ENCODE measurements at places on chromosomes 13 and 19. TPM values are rescaled to one million over a fixed set of nuclear protein-coding genes. Genes with fewer than 3 reads are reported as not detected.

PDX1 gene
- total RNA-seq: not detected

GRCh38 chr19:3788996-3789778 is 3.0 kb upstream of the MATK start:
- H3K27me3 ChIP-seq: no peaks in the 10 kb centered on the region
- no peak overlapping the region for H3K4me3 ChIP-seq
- H3K27ac ChIP-seq: no peak overlapping the region
- peaks cover 3% of the 10 kb centered on the region for H3K36me3 ChIP-seq

GPR12 gene
- not detected for total RNA-seq

DNA sequence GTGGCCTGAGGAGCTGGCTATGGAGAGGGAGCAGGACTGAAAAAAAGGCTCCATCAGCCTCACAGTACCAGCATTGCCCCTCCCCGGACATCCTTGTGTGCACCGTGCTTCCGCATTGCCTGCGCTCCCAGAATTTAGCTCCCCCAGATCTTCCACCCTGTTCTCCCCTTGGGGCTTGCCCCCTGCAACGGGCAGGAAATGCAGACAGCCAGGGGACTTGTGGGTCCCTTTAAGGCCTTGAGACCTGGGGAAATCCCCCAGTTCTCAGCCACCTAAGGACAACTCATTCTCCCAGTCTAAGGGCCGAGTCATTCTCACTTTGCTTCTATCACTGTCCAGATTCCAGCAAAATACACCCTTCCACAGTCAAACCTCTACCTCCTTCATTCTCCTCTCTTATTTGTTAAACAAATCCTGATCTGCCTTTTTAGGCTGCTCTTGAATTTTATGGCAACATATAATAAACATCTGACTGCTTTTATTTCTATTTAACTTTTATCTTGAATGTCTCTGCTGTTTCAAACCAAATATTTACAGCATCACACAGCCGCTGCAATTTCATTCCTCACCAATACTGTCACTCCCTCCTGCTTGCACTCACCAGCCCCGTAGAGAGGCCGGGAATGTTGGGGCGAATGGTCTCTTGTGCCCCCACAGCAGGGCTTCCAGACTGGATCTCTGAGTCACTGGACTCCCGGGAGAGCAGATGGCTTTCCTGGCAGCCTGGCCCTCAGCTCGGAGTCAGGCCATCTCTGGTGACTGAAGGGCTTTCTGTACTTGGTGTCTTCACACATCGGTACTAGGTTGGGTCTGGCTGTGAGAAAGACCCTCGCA is 221.9 kb downstream of the TSHZ3 start:
- H3K4me1 ChIP-seq: peaks cover 4% of the 10 kb centered on the region
- no peaks in the 10 kb centered on the region for H3K36me3 ChIP-seq
- H3K27ac ChIP-seq: no peak overlapping the region
- no peak for DNase-seq

CAPN12 gene
- 9.0 TPM for total RNA-seq

DNA sequence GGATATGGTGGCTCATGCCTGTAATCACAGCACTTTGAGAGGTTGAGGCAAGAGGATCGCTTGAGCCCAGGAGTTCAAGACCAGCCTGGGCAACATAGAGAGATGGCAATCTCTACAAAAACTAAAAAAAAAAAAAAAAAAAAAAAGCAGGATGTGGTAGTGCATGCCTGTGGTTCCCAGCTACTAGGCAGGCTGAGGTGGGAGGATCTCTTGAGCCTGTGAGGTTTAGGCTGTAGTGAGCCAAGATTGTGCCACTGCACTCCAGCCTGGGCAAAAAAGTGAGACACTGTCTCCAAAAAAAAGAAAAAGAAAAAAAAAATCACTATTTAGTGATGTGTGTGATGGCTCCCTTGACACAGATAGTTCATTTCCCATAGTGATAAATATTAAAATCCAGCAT is 365.0 kb upstream of the NBEA start:
- H3K4me3 ChIP-seq: no peak overlapping the region
- H3K27ac ChIP-seq: no peak overlapping the region
- no peaks in the 10 kb centered on the region for H3K36me3 ChIP-seq
- no peak for DNase-seq
- H3K4me1 ChIP-seq: no peaks in the 10 kb centered on the region
- no peaks in the 10 kb centered on the region for H3K27me3 ChIP-seq

- peaks cover 29% of the 10 kb centered on the region for H3K4me1 ChIP-seq
- H3K36me3 ChIP-seq: peaks cover 2% of the 10 kb centered on the region
- peak overlapping the region; percentile 87 for H3K4me3 ChIP-seq
- peak overlapping the region; percentile 43 for H3K27ac ChIP-seq
Measured at GRCh38 chr19:3357992-3358688, 8.2 kb upstream of the NFIC start.

DNA sequence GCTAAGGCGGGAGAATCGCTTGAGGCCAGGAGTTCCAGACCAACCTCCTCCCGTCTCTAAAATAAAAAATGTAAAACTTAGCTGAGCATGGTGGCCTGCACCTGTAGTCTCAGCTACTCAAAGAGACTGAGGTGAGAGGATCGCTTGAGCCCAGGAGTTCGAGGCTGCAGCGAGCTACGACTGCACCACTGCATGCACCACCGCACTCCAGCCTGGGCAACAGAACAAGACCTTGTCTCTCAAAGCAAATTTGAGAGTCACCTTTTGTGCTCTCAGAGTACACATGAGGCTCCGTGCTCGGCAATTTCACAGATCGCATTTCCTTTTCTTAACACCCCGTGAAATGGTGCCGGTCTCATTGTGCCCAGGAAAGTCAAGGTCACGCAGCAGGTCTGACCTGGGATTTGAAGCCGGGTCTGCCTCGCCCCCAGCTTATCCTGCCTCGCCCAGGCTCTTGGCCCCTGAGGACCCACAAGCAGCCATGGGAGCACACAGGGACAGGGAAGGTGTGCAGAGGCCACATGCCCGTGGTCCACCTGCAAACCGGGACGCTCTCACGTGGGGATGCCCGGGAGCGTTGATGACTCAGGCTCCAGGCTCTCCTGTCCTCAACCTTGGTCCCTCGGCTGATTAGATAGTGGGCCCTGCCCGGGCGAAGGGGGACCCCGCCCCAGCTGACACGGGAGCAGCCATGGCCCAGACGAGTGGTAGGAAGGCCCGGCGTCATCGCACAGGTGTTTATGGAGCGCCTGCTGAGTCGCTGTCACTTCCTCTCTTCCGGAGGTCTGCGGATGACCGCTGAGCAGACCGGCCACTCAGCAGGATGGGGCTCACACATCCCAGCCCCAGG is 1.1 kb upstream of the SMIM24 start:
- H3K4me1 ChIP-seq: peaks cover 12% of the 10 kb centered on the region
- peak overlapping the region; percentile 8 for H3K27ac ChIP-seq
- no peak overlapping the region for H3K4me3 ChIP-seq
- no peaks in the 10 kb centered on the region for H3K36me3 ChIP-seq
- DNase-seq: no peak

- H3K27ac ChIP-seq: peak overlapping the region; percentile 11
- H3K4me1 ChIP-seq: peaks cover under 1% of the 10 kb centered on the region
- DNase-seq: peak; percentile 62
- no peak overlapping the region for H3K4me3 ChIP-seq
- no peaks in the 10 kb centered on the region for H3K36me3 ChIP-seq
Measured at GRCh38 chr13:29508130-29508875, 87.2 kb downstream of the SLC7A1 start.

- H3K4me3 ChIP-seq: no peak overlapping the region
- H3K27ac ChIP-seq: no peak overlapping the region
- no peaks in the 10 kb centered on the region for H3K4me1 ChIP-seq
- no peak for DNase-seq
- H3K27me3 ChIP-seq: no peaks in the 10 kb centered on the region
Measured at GRCh38 chr13:31764556-31764955, 25.2 kb downstream of the RXFP2 start.

- no peak overlapping the region for H3K27ac ChIP-seq
- no peaks in the 10 kb centered on the region for H3K27me3 ChIP-seq
- no peak for DNase-seq
- H3K4me3 ChIP-seq: no peak overlapping the region
- no peaks in the 10 kb centered on the region for H3K36me3 ChIP-seq
Measured at GRCh38 chr19:44738603-44739558, 9.6 kb upstream of the BCL3 start.

ONECUT3 gene
- not detected for total RNA-seq

- DNase-seq: no peak
- H3K27ac ChIP-seq: no peak overlapping the region
- H3K4me1 ChIP-seq: no peaks in the 10 kb centered on the region
- no peak overlapping the region for H3K4me3 ChIP-seq
- H3K27me3 ChIP-seq: peaks cover 30% of the 10 kb centered on the region
Measured at GRCh38 chr19:51610576-51610975, 19.6 kb downstream of the SIGLEC5 start.

DNA sequence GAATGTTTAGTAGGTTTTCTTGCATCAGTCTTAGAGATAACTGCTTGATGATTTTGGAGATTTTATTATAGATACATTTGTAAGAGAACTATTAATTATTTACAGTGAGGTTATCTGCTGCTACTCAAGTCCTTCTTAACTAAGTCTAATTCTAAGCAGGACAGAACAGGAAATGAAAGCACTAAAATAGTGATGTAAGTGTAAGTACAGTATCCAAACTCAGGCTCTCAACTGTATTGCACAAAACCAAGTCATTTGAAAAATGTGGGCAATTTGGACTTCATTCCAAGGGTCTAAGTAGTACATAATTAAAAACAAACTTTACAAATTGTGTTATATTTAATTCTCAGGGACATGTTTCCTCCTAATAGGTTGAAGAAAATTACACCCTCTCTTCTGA is 417.1 kb downstream of the ITGBL1 start:
- H3K27ac ChIP-seq: no peak overlapping the region
- H3K36me3 ChIP-seq: no peaks in the 10 kb centered on the region
- peaks cover 12% of the 10 kb centered on the region for H3K27me3 ChIP-seq
- no peak overlapping the region for H3K4me3 ChIP-seq
- no peak for DNase-seq

SMIM44 gene
- total RNA-seq: not detected

- H3K4me3 ChIP-seq: no peak overlapping the region
- no peak for DNase-seq
- no peaks in the 10 kb centered on the region for H3K4me1 ChIP-seq
- no peaks in the 10 kb centered on the region for H3K27me3 ChIP-seq
- no peaks in the 10 kb centered on the region for H3K36me3 ChIP-seq
- H3K27ac ChIP-seq: no peak overlapping the region
Measured at GRCh38 chr13:96381681-96382080, 291.8 kb downstream of the HS6ST3 start.

GRCh38 chr19:37986048-37986750 is 79.2 kb downstream of the SIPA1L3 start:
- H3K4me3 ChIP-seq: no peak overlapping the region
- H3K27ac ChIP-seq: peak overlapping the region; percentile 70
- H3K4me1 ChIP-seq: peaks cover 17% of the 10 kb centered on the region
- H3K27me3 ChIP-seq: no peaks in the 10 kb centered on the region
- no peak for DNase-seq
- H3K36me3 ChIP-seq: no peaks in the 10 kb centered on the region

- H3K4me3 ChIP-seq: no peak overlapping the region
- no peak overlapping the region for H3K27ac ChIP-seq
- H3K36me3 ChIP-seq: no peaks in the 10 kb centered on the region
- no peaks in the 10 kb centered on the region for H3K4me1 ChIP-seq
- no peak for DNase-seq
- H3K27me3 ChIP-seq: no peaks in the 10 kb centered on the region
Measured at GRCh38 chr13:37364956-37365355, 233.6 kb downstream of the POSTN start.

CYP2F1 gene
- total RNA-seq: 0.25 TPM

DNA sequence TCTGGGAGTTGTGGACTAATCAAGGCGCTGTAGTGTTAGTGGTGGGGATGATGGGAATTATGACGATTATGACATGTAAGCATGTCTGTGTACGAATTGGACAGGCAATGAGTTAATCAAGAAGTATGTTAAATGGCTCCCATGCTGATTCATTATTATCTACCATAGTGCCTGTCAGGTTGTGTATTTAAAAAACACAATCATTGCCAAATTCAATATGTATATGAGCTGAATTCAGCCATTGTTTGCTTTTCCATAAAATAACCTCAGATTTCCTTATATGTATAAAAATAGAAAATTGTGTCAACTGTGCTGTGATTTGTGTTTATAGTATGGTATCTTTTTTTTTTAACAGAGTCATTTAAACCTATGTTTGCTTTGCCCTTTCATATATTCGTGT is 37.1 kb downstream of the PCCA start:
- no peak for DNase-seq
- no peak overlapping the region for H3K27ac ChIP-seq
- no peak overlapping the region for H3K4me3 ChIP-seq
- H3K27me3 ChIP-seq: no peaks in the 10 kb centered on the region

GRCh38 chr13:45370922-45371406 is 30.0 kb upstream of the TPT1 start:
- H3K27ac ChIP-seq: peak overlapping the region; percentile 91
- peak overlapping the region; percentile 15 for H3K4me3 ChIP-seq
- H3K4me1 ChIP-seq: peaks cover 26% of the 10 kb centered on the region
- peaks cover 2% of the 10 kb centered on the region for H3K36me3 ChIP-seq
- DNase-seq: peak; percentile 38
- no peaks in the 10 kb centered on the region for H3K27me3 ChIP-seq

DNA sequence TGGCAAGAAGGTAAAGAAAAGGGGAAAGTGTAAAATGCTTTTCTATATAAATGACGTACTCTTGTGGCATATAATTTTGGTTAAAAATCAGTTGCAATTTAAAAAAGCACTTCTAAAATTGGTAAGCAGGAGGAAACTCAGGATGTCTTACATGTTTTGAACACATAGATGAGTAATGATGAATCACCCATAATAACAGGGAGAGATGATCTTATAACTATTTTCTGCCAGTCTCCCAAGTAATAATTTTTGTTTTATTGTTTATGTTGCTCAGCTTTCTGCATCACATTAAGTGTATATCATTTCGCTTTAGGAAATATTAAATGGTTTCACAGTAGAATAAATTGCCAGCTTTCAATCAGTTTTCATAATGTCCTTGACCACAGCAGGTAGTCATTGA is 1430.7 kb upstream of the PCDH20 start:
- no peaks in the 10 kb centered on the region for H3K4me1 ChIP-seq
- H3K4me3 ChIP-seq: no peak overlapping the region
- H3K27me3 ChIP-seq: no peaks in the 10 kb centered on the region
- no peaks in the 10 kb centered on the region for H3K36me3 ChIP-seq
- H3K27ac ChIP-seq: no peak overlapping the region
- no peak for DNase-seq

ZNF534 gene
- total RNA-seq: 0.22 TPM

CGB8 gene
- not detected for total RNA-seq

GRCh38 chr19:46812977-46813838 is 24.8 kb upstream of the SLC1A5 start:
- no peaks in the 10 kb centered on the region for H3K27me3 ChIP-seq
- no peaks in the 10 kb centered on the region for H3K36me3 ChIP-seq
- H3K4me1 ChIP-seq: peaks cover 4% of the 10 kb centered on the region
- H3K4me3 ChIP-seq: no peak overlapping the region
- no peak overlapping the region for H3K27ac ChIP-seq

C19orf33 gene
- 0.94 TPM for total RNA-seq

- H3K4me3 ChIP-seq: no peak overlapping the region
- no peak overlapping the region for H3K27ac ChIP-seq
- no peak for DNase-seq
- peaks cover 64% of the 10 kb centered on the region for H3K27me3 ChIP-seq
- peaks cover 6% of the 10 kb centered on the region for H3K36me3 ChIP-seq
Measured at GRCh38 chr13:44045180-44045562, 165.5 kb downstream of the LACC1 start.

PPM1N gene
- 8.5 TPM for total RNA-seq

- H3K27ac ChIP-seq: peak overlapping the region; percentile 8
- no peaks in the 10 kb centered on the region for H3K27me3 ChIP-seq
- H3K4me1 ChIP-seq: peaks cover 15% of the 10 kb centered on the region
- H3K4me3 ChIP-seq: no peak overlapping the region
Measured at GRCh38 chr19:34213283-34213682, 41.0 kb downstream of the LSM14A start.

SULT2B1 gene
- total RNA-seq: not detected

GRCh38 chr19:19405971-19406877 is 749 bp downstream of the GATAD2A start:
- H3K36me3 ChIP-seq: peaks cover 2% of the 10 kb centered on the region
- peak overlapping the region; percentile 88 for H3K27ac ChIP-seq
- peak; percentile 56 for DNase-seq
- H3K4me1 ChIP-seq: peaks cover 56% of the 10 kb centered on the region
- H3K27me3 ChIP-seq: no peaks in the 10 kb centered on the region

Data from T-helper 17 cell (primary cell).